T1000 (cell line): ENCODE measurements at places on chromosomes 1 and 21.

DNA sequence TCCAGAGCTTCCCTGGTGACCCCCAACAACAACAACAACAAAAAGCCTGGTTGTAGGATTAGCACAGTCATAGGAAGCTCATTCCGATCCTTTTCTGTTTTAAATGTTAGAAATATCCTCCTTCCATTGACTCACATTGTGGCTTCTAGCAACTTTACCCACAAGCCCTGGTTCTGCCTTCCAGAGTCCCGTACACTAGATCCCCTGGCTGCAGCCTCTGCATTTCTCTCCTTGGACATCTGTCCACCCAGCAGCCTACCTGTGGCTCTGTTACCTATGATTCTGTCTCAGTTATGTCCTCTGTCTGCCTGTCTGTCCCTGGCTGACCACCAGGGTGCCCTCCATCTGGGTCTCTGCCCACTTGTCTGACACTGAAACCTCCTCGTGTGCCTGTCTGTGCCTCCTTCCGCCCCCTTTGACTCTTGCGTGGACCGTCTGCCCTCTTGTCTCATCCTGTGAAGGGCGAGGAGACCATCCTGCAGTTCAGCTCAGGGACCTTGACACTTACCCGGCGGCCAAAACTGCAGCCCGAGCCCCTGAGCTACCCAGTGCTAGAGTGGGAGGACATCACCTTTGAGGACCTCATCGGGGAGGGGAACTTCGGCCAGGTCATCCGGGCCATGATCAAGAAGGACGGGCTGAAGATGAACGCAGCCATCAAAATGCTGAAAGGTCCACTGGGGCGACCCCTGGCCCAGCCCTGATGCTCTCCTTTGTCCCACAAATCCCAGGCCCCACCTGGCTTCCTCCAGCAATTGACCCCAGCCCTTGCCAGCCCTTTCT is 16.1 kb downstream of the TIE1 start:
- DNase-seq: no peak

DNA sequence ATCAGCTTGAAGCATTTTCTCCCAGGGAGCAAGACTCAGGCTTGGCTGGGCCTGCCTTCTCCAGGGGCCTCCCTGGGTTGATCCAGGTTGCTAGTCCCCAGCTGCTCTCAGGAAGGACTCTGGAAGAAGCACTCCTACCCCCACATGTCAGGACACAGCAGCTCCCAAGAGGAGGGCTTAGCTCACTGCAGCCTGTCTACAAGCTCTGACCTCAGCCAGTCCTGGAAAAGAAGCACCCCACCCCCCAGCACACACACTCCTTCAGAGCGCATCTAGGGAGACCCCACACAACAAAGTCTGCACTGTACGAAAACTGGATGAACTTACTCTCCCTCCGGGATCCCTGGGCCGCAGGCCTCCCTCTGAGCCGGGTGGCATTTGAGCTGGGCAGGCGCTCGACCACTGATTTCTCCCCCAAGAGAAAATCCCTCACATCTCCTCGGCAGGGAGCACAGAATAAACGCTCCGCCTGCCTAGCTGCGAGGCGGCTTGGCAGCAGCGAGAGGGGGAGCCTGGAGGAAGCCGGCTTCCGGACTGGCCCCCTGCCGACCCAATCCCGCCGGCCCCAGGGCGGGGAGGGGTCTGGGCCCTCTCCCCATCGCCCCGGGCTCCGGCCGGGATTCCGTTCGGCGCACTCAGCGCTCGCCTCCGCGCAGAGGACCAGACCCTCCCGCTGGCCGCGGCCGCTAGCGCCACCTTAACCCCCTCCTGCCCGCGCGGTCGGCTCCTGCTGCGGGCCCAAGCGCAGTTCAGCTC is at the start of gene KCNA2:
Gene KCNA2 (minus strand): TSS at position 458 of the 756 bp plus-strand sequence. CDS start 1,576 bp downstream, outside the sequence.
- DNase-seq: no peak

DNA sequence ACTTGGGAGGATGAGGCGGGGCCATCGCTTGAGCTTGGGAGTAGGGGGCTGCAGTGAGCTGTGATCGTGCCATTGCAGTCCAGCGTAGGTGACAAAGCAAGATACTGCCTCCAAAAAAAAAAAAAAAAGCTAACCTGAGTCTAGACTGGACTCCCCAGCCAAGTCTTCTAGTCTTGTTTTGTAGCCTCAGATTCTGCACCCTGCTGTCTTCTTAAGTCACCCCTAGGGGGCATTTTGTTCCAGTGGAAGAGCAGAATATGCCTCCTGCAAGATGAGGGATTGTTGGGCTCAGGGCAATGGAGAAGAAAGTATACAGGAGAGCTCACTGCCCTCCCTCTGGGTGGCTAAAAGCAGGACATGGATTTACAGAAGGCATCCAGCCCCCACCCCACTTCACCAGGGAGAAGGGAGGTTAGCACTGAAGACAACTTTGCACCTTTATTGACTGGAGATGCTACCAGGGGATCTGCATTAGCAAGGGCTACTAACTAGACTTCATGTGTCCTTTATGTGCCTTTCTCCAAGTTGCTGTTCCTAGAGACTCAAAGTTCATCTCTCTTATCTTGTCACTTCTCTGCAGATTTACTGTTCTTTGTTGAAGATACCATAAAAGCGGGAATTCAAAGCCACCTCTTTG is 15.3 kb upstream of the RNF187 start:
- DNase-seq: no peak

GRCh38 chr1:156434989-156435544 is 65.5 kb downstream of the MEF2D start:
- no peak for DNase-seq

- no peak for DNase-seq
Observed at GRCh38 chr1:197674286-197674685, 101.0 kb downstream of the DENND1B start.

DNA sequence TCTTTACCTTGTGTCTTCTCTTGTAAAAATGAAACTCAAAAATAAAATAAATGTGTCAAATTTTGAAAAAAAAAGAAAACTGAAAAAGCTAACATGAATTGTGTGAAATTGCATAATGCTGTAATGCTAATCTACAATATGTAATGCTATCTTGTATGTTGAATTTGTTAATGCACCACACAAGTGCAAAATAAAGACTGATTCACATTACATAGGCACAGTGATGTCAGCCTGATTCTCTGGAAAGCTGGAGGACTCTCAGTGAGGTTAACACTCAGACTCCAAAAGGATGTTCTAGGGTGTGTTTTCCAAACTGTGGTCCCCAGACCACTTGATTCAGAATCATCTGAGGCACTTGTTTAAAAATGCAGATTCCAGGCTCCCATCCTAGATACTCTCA is 25.6 kb downstream of the SYT11 start:
- DNase-seq: no peak

GRCh38 chr1:63893976-63894375 is 120.2 kb downstream of the ROR1 start:
- DNase-seq: no peak

- peak; percentile 80 for DNase-seq
Observed at GRCh38 chr1:228457396-228458176, 29.6 kb upstream of the RNF187 start.

DNA sequence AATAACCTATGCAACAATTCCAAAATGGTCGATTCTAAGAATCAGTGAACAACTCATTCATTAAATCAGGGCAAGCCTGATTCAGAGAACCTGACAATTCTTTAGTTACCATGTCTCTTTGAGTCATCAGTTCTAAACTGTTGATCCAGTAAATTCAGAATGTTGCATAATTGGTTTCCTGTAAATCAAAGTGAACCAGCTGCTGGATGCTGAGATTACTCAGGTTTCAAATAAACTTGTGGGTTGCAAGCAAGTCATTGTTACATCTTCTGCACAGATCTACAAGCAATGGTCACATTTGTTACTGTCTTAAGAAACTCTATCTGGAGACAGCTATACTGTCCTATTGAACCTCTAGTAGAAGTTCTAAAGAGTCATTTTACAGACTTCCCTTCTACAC is 16.5 kb downstream of the PLA2G2D start:
- DNase-seq: no peak

- DNase-seq: no peak
Observed at GRCh38 chr1:243363832-243364231, 108.0 kb downstream of the SDCCAG8 start.
